ENCODE measurements at places on chromosomes 2 and 18. TPM values are rescaled to one million over a fixed set of nuclear protein-coding genes. Genes with fewer than 3 reads are reported as not detected.

DNA sequence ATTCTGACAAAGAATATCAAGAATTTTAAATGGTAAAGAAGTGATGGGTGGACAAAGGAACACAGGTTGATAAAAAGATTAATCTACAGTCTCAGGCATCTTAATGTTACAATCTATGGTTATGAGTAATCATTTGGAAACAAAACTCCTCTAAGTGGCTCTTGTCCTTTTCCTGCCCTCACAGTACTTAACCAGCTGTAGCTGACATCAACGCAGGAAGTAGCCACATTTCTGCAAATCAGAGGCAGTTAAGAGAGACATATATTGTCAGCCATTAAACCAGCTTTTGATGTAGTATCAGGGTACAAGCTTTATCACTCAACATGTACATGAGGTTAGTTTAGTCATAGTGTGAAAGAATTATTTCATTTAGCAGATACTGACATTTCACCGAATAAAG lies 244.6 kb downstream of the NR4A2 start:
- H3K27me3 ChIP-seq: no peaks in the 10 kb centered on the region
- H3K4me3 ChIP-seq: no peak overlapping the region
- H3K4me1 ChIP-seq: no peaks in the 10 kb centered on the region
- no peak for DNase-seq
- no peak overlapping the region for H3K27ac ChIP-seq
- no peaks in the 10 kb centered on the region for H3K36me3 ChIP-seq

DNA sequence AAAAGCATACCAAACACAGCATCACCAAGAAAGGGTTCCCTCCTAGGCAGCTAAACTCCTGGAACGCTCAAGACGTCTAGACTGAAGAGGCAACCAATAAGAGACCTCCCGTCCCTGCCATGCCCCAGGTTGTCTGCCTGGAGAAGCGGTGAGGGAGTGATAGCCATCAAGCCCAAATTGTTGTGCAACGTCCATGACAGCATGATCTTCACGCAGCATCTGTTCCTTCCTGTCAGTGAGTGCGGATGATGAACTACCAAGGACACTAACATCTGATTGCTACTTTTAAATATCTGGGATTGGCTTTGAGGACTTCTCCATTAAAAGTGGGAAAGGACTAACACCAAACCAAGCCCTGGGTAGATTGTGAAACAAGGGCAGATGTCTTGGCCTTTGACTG lies 149.7 kb downstream of the TXNL1 start:
- H3K4me1 ChIP-seq: no peaks in the 10 kb centered on the region
- DNase-seq: no peak
- no peaks in the 10 kb centered on the region for H3K36me3 ChIP-seq

DNA sequence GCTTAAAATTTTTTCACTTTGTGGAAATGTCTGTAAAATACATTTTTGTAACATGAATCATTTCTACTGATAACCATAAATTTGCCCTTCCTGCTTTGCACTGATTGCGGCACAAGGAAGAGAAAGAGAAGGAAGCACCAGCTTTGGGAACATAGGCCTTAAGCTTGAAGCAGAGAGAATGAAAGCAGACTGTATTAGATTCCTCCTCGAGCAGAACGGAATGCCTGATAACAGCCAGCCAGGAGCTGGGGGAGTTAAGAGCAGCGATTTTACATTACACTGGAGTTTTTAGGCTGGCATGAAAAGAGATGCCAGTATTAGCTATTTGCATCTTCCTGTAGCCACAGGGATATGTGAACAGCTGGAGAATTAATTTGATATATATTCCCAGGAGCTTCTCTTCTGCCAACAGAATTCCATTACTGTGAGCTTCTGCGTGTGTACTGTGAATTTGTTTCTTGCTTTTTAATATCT lies 33.5 kb downstream of the CRIM1 start:
- H3K27me3 ChIP-seq: no peaks in the 10 kb centered on the region
- H3K4me1 ChIP-seq: no peaks in the 10 kb centered on the region
- H3K36me3 ChIP-seq: no peaks in the 10 kb centered on the region

Gene TRIM43
- not detected for total RNA-seq

Gene MEP1B
- total RNA-seq: not detected

Gene SLC5A7
- total RNA-seq: not detected

Gene MAPK4
- not detected for total RNA-seq

Gene KLHL29
- total RNA-seq: 3.8 TPM

Gene KCNG2
- total RNA-seq: not detected

Gene SP100
- 148 TPM for total RNA-seq

Measured in Karpas-422 (cell line).